Activated T-cell treated with anti-CD3 and anti-CD28 coated beads, Interleukin-2, amount 50 U/mL, for 4 hours (primary cell): ENCODE measurements at places on chromosomes 6 and 20. TPM values are rescaled to one million over a fixed set of nuclear protein-coding genes. Genes with fewer than 3 reads are reported as not detected.

DNA sequence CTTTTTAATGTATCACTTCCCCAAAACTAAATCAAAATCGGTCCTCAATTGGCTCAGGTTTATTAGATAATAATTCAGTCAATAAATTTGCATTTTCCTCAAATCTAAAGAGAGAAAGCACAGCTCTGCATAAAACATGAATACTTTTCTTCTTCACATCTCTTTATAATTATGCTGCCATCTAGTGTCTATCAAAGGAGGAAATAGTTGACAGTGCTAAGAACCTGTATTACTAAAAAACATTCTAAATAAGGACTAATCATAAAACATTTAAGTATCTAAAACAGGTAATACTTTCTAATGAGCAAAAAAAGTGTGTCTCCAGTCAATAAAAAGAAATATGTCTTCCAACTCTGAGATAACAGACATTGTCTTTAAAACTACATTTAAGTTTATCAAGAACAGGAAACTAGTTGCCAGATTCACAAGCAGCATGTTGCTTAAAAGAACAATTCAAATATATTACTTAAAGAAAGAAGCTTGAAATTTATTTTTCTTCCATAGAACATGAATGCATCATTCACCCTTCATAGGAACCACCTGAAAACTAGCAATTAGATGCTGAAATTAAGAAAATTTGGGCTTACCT lies 56.5 kb upstream of the DST start:
- no peak for DNase-seq

- no peak for DNase-seq
Observed at GRCh38 chr6:143361536-143362191, 88.8 kb downstream of the ADAT2 start.

ANKRD66 gene
- total RNA-seq, result not detected

DNA sequence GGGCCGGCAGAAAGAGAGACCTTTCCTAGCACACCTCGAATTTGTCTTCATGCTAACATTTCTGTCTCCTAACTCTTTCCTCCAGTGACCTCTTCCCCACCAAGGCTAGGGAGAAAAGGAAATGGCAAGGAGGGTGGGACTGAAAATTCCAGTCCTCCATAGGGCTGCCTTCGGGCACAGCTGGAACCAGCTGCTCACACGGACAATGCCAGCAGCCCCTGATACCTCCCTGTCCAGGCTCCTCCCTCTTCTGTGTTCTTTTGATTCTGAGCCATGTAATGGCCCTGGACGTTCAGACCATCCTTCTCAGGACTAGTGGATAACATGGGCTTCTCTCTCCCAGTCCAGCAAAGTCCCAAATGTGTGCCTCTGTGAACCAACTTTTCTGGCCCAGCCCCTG lies 29.1 kb upstream of the PHACTR3 start:
- DNase-seq, result no peak

- no peak for DNase-seq
Observed at GRCh38 chr20:53535878-53536277, 57.8 kb downstream of the ZNF217 start.

DNA sequence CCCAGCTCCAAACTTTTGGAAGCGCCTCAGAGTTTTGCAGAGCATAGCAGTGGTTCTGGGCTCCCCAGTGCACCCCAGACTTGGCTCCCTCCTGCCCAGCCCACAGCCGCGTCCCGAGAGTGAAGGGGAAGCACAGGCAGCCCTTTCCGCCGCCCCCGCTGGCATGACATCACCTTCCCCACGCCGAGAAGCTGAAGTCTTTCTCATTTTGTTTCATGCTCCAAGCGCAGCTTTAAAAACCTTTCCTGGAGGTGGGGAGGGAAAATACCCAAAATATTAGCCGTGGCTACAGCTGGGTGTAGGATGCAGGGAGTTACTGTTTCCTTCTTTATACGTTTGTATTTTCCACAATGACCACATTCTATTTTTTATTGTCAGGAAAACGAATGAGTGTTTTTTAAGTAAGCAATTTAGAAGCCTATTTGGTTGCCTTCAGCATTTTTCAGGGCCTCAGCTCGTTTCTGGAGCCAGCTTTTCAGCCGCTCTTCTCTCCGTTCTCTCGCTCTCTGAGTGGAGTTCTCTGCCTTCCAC lies 72.9 kb downstream of the SNX5 start:
- peak; percentile 20 for DNase-seq

DNA sequence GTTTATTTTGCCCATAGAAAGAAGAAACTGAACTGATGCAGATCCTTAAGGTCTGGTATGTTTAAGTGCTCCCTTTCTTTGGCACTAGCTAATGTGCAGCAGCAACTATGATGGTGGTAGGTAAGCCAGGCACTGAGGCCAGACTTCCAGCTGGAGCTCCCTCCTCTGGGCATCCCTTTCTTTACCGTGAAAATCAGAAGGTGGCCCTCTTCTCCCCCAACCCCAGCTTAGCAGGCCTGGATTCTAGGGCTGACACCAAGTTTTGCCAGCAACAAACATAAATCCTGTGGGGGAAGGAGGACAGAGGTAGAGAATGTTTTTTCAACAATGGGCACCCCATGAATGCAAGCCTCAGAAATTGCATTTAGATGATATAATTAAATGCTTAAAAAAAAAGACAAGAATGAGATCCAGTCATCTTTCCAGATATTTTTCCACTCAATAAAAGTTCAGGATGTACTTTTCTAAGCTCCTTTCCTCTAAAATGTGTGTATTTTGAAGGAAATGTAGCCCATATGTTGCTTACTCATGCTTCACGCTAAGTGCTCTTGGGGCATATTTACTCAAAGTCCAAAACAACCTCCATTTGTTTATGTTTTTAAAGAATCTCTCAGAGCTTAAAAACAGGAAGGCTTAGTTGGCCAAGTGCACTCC lies 123.9 kb upstream of the NXT1 start:
- DNase-seq, result no peak

WFDC5 gene
- total RNA-seq, result not detected

ZNF165 gene
- total RNA-seq, result 2.0 TPM

TNFRSF6B gene
- not detected for total RNA-seq

KCNK15 gene
- total RNA-seq, result 0.96 TPM

DNA sequence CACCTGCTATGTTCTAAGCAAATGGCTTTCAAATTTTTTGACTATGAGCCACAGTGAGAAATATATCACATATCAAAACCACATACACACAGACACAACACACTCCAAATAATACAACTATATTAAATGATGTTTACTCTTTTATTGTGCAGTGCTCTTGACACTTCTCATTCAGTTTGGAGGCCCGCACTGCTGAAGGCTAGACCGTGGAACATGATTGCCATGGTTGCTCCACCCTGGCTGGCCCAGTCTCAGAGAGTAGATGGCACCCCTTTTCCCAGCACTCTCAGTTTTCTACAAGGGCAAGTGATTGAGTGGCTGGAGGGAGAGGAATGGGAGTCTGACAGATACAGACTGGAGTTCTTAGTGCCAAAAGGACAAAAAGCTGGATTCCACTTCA lies 86.9 kb downstream of the SH3BGRL2 start:
- DNase-seq, result no peak
